ENCODE measurements at places on chromosomes 5 and 9.

DNA sequence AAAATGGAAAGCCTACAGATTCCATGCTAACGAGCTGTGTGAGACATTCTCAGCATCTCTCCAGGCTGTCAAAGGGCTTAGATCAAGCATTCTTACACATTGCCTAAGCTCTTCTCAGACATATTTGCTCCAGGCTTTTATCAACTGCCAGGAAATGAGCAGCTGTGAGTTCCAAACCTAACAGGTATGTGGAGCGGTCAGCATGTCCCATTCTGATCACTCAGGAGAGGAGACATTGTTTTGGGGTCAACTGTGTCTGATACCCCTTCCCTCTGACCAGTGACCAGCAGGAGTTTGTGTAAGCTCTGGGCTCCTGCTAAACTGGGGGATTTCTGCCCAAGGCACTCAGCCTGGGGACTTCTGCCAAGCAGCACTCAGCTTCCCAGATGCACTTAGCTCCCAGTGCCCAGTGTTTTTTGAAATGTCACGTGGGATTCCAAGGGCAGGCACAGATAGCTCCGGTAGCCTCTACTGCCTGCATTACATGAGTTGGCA, 229.1 kb downstream of the SEC61B start:
- no peak for DNase-seq

- DNase-seq: no peak
Observed at GRCh38 chr5:162603443-162604070, 536.0 kb downstream of the GABRG2 start.

DNA sequence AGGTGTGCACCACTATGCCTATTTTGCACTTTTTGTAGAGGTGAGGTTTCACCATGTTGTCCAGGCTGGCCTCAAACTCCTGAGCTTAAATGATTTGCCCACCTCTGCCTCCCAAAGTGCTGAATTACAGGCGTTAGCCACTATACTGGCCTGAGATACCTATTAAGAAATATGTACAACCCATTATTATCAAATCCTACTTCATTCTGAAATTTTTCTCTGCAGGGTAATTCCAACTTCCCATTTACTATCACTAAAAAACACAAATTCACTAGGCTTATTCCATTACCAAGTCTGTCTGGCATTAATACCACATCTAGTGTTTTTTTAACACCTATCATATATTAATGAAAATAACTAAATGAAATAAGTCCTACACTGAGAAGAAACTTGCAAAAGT, 18.2 kb downstream of the PPP2CA start:
- DNase-seq: no peak

GRCh38 chr9:75658301-75658905, 232.1 kb upstream of the PCSK5 start:
- DNase-seq: no peak

- DNase-seq: no peak
Observed at GRCh38 chr9:24817756-24818155, 272.1 kb upstream of the IZUMO3 start.

GRCh38 chr9:92804727-92805126, 40.1 kb upstream of the BICD2 start:
- no peak for DNase-seq

- no peak for DNase-seq
Observed at GRCh38 chr5:106195679-106196474, 1474.9 kb downstream of the EFNA5 start.

GRCh38 chr5:145666591-145666990, 168.6 kb downstream of the PRELID2 start:
- DNase-seq: no peak

Data from T47D (cell line).